ENCODE measurements at places on chromosomes 3 and 15.

DNA sequence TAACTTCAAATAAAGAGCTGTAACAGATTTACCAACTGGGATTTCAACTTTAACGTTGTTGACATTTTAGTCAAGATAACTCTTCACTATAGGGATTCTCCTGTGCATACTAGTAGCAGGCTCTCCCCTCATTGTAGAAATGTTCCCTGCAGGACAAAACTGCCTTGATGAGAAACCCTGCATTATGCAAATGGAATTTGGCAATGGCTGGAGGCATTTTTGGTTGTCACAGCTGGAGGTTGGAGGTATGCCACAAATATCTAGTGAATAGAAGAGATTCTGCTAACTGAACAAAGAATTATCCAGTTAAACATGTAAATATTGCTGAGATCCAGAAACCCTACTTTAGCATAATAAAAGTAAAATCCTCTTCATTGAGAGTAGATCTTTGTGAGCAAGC lies 928.8 kb upstream of the ALCAM start:
- peak; percentile 8 for DNase-seq

DNA sequence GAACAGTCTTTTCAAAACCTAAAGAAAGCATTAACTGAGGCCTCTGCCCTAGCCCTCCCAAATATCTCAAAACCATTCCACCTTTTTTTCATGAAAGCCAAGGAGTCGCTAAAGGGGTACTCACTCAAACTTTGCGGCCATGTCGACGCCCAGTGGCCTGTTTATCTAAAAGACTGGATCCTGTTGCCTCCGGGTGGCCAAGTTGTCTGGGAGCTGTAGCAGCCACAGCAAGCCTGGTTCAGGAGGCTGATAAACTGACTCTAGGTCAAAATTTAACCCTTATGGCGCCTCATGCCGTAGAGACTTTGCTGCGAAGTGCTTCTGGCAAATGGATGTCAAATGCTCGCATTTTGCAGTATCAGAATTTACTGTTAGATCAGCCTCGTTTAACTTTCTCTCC lies 39.5 kb downstream of the ZBTB11 start:
- DNase-seq, result no peak

GRCh38 chr3:154148541-154148940 lies 27.4 kb downstream of the ARHGEF26 start:
- no peak for DNase-seq

- DNase-seq, result no peak
These were observed 57.9 kb downstream of the ARMC8 start for GRCh38 chr3:138245026-138245425.

DNA sequence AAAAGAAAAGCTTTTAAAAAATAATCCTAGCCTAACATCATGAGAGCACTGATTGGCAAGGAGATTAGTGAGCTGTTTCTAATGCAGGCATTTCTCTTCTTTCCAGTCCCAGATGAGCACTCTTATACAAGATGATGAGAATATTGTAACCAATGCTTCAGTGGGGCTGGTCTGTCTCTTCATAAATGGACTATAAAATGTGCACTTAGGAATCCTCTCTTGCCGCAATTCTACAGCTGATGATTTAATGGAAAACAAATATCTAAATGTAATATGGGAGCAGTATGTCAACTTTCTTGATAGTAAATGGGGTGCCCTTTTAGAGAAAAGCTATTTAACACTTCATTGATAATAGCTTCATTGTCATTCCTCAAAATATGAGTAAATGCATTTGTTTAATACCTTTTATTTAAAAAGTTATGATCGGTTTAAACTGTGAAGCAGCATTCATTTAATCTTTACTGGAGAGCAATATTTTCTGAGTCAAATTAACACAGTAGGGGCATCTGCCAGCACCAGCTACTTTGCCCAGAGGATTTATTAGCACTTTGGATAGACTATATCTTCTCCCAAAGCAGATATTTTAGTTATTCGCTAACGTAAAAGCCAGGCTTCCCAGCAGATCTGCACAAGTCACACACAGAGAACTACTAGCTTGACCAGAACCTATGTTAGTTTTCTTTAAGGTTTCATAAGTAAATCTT lies 985.9 kb downstream of the DIPK2A start:
- no peak for DNase-seq

- DNase-seq, result no peak
These were observed 289.3 kb upstream of the RORA start for GRCh38 chr15:61518191-61518950.

GRCh38 chr3:192010490-192010889 lies 549.5 kb downstream of the PYDC2 start:
- DNase-seq, result no peak

GRCh38 chr3:197782230-197782629 lies 8.8 kb upstream of the LRCH3 start:
- DNase-seq, result no peak

DNA sequence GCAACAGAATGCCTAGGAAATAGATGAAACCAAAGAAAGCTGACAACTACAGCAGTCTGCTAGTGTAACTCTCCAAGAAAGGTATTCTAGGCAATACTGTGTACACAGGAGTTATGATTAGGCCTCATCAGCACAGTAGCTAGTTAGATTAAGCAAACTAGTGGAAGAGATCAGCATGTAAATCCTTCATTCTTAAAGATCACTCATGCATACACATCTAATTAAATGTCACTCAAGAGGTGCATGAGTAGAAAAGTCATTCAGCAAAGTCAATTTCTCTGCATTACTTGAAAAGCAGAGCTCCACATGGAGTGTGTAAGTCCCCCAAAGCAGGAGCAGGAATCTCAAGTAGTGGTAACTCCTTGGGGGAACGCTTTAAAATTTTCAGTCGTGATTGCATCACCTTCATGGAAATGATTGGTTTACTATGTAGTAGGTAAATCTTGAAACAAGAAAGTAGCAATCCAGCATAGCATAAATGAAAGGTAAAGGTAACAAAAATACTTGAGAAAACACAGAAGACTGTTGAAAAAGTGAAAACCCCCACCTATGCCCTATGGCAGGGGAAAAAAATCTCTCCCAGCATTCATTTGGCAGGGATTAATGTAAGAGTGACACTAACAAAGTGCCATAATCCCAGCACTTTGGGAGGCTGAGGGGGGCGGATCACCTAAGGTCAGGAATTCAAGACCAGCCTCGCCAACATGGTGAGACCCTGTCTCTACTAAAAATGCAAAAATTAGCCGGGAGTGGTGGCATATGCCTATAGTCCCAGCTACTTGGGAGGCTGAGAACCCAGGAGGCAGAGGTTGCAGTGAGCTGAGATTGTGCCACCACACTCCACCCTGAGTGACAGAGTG lies 29.4 kb upstream of the PPIB start:
- DNase-seq, result no peak

DNA sequence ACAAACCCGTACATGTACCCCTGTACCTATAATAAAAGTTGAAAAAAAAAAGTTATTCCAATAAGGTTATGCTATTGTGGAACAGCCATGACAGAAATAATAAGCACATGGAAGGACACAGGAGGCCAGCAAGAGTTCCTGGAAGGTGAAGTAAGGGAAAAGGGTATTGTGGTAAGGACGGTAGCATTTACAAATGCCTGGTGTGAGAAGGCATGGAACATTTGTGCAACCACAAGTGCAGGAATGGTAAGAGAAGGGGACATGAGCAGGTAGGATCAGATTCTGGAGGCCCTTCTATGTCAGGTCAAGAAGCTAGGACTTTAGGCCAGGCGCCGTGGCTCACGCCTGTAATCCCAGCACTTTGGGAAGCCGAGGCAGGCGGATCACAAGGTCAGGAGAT lies 82.5 kb downstream of the PPP2R3A start:
- no peak for DNase-seq

DNA sequence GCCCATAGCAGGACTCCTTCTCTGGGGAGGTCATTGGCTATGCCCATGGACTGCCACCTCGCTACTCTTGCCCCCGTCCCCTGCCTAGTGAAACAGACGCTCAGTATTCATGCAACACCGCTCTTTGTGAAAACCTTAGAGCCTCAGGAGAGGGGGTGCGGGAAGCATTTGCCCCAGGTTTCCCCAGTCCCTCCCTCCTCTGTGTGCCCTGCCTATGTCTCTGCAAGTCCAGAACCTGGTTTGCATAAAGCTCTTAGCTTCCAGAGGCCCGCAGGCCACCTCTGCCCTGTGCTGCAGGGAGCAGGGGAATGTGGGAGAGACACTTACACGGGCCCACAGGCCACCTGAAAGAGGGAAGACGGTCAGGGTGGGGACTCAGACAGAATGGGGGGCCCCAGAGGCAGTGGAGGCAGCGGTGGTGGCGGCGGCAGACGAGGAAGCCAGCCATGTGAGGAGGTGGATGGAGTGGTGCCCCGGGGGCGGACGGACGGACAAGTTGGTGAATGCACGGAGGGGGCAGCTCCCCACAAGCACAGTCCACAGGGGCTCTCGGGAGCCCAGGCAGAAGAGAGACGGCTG lies 33.8 kb upstream of the CTSH start:
- DNase-seq, result no peak

- DNase-seq, result no peak
These were observed 119.5 kb downstream of the FRMD5 start for GRCh38 chr15:44075535-44075934.

DNA sequence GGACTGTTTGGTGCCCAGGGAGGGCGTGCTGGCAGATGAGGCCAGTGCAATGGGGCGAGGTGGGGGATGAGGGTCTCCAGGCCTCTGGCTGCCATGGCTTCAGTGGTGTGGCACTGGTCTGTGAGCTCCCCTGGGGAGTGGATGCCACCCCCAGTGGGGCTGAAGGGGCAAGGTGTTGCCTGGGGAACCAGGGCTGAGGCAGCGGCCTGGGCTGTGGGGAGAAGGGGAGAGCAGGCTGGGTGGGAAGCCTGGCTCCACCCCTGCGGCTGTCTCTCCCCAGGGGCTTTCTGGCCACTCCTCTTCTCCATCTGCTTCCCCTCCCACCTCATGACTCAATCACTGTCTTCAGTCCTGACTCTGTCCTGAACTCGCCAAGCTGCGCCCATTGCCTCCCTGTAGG lies 88.4 kb upstream of the TLE3 start:
- no peak for DNase-seq

GRCh38 chr3:15071699-15072098 lies 6.6 kb upstream of the MRPS25 start:
- DNase-seq, result no peak

DNA sequence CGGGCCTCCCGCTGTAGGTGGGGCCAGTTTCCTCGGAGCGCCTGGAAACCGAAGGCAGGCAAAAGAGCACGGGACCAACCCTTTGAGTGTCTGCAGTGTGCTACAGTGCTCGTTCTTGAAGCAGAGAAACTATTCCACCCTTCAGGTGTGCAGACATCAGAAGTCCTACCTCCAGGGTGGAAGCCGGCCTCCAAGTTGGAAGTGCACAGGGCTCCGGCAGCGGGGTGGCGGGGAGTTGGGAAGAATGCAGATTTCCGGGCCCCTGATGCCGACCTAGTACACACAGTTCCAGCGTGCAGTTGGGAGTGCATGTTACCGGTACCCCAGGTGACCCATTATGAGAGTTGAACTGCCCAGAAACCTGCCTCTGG lies 3.0 kb downstream of the KLF13 start:
- DNase-seq, result no peak

- DNase-seq, result no peak
These were observed 120.9 kb downstream of the FOXP1 start for GRCh38 chr3:71462586-71462985.

- no peak for DNase-seq
These were observed 13.0 kb upstream of the MYO5C start for GRCh38 chr15:52308446-52309153.
